Ascending aorta (tissue), 2 donors: ENCODE measurements at places on chromosomes 16 and 17. TPM values are rescaled to one million over a fixed set of nuclear protein-coding genes. Genes with fewer than 3 reads are reported as not detected.

- H3K4me3 ChIP-seq, result no peak overlapping the region
- H3K27me3 ChIP-seq, result no peaks in the 10 kb centered on the region
- DNase-seq, result no peak
- no peak overlapping the region for H3K27ac ChIP-seq
- peaks cover 4% of the 10 kb centered on the region for H3K36me3 ChIP-seq
These were observed 295.3 kb downstream of the SEC14L1 start for GRCh38 chr17:77436058-77436442.

The TNFRSF13B gene
- total RNA-seq, result not detected

DNA sequence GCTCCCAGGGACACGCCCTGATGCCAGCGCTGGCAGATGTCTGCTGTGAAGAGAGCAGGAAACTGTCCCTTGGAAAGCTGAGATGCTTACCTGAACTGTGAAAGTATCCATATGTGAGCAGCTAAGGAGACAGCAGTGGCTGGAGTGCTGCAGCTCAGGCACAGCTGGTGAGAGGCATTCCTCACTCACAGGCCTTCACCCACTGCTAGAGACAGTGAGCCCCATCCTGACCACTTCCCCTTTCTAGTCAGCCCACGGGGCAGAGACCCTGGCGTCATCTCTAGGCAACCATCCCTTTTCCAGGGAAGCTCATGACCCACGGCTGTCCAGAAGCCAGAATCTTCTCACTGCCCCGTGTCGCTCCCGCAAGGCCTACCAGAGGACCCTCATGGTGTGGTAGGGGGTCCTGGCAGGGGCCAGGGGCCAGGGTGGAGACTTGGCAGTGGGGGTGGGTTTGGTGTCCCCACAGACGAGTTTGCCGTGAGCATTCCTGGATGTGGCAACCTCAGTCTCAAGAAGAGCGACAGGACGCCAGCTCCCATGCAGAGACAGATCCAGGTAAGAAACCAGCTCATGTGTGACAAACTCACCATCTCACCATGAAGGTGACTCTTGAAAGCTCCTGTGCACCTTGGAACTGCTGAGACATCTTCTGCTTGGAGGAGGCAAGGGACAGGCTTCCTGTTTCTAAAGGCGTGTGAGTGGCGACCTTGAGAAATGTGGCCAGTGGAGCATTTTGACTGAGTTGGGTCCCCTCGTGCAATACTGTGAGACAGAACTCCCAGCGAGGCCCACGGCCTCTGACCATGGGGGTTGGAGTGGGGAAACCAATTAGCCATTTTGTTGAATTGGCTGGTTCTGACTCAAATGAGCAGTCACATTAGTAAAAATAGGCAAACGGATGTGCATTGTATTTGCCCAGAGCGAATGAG, at the start of gene SCIMP:
Gene SCIMP (minus strand): TSS at position 216 of the 932 bp plus-strand sequence. CDS start 105 bp downstream, at position 111.
- H3K27ac ChIP-seq, result no peak within 1 kb of the TSS
- H3K36me3 ChIP-seq, result no peaks in the 10 kb centered on the region
- H3K4me1 ChIP-seq, result no peaks in the 10 kb centered on the region
- peak; percentile 24 for DNase-seq
- no peaks in the 10 kb centered on the region for H3K27me3 ChIP-seq

DNA sequence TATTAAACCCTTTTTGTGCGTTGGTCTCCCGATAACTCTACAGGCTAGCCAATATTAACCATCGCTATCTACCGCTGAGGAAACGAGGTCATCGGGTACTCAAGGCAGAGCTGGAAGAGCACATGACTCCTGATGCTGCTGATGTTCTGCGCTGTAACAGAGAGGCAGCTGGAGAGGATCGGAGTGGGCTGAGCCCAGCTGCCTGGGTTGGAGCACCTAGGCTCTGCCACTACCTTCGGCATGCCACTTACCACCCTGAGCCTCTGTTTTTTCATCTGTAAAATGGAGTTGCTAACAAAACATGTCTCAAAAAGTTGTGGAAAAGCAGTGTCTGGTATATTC, 432 bp upstream of the SLC46A1 start:
- no peaks in the 10 kb centered on the region for H3K27me3 ChIP-seq
- H3K36me3 ChIP-seq, result peaks cover 5% of the 10 kb centered on the region
- no peak for DNase-seq
- H3K27ac ChIP-seq, result no peak overlapping the region
- H3K4me1 ChIP-seq, result peaks cover 11% of the 10 kb centered on the region
- H3K4me3 ChIP-seq, result peak overlapping the region; percentile 77

DNA sequence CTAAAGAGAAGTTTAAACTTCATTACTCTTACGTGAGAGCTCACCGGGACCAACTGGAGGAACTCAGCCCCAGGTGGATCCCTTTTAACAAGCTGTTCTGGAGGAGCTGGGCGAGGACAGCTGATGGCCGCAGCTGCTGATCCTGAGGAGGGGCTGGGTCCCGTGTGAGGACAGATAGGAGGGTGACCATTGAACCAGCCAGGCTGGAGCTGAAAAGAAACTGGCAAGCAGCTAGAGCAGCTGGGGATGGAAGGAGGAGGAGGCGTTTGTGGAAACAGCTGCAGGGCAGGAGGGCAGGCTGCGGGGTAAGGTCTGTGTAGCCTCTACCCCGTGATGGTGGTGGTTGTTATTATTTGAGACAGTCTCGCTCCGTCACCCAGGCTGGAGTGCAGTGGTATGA, 119.5 kb downstream of the AATF start:
- H3K27ac ChIP-seq, result no peak overlapping the region
- DNase-seq, result no peak
- no peaks in the 10 kb centered on the region for H3K36me3 ChIP-seq
- H3K4me3 ChIP-seq, result no peak overlapping the region
- H3K4me1 ChIP-seq, result no peaks in the 10 kb centered on the region
- H3K27me3 ChIP-seq, result no peaks in the 10 kb centered on the region

The MT3 gene
- total RNA-seq, result not detected

The ST6GALNAC2 gene
- 15.8 TPM for total RNA-seq

- no peaks in the 10 kb centered on the region for H3K27me3 ChIP-seq
- H3K27ac ChIP-seq, result no peak overlapping the region
- no peak for DNase-seq
- H3K36me3 ChIP-seq, result peaks cover 54% of the 10 kb centered on the region
- no peak overlapping the region for H3K4me3 ChIP-seq
These were observed 15.8 kb downstream of the HEATR3 start for GRCh38 chr16:50081428-50082018.

The MEIOC gene
- not detected for total RNA-seq

DNA sequence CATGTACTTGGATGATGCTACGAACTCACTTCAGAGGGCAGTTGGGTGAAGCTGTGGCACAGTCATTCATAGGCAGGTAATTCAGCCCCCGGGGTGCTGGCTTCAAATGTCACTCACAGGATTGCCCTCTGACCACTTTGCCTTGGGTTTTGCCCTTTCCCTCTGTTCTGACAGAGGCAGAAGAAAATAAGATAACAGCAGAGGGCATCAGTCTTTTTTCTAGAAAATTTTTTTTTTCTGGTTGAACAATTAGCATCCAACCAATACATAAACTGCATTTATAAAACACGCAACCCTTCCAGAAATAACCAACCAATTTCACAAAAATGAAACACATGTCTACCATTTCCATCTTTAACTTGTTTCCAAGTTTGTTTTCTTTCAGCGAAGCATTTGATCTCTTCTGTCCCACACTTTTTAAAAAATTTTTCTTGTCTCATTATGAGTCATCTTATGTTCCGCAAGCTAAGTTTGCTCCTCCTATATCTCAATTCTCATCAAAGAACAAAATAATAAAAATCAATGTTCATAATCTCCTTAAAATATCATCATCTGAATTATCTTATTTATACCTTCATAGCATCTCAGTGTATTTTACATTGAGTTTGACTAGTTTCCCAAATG, 15.6 kb downstream of the NACA2 start:
- no peak overlapping the region for H3K4me3 ChIP-seq
- H3K4me1 ChIP-seq, result no peaks in the 10 kb centered on the region
- H3K36me3 ChIP-seq, result no peaks in the 10 kb centered on the region
- no peak overlapping the region for H3K27ac ChIP-seq
- DNase-seq, result no peak

DNA sequence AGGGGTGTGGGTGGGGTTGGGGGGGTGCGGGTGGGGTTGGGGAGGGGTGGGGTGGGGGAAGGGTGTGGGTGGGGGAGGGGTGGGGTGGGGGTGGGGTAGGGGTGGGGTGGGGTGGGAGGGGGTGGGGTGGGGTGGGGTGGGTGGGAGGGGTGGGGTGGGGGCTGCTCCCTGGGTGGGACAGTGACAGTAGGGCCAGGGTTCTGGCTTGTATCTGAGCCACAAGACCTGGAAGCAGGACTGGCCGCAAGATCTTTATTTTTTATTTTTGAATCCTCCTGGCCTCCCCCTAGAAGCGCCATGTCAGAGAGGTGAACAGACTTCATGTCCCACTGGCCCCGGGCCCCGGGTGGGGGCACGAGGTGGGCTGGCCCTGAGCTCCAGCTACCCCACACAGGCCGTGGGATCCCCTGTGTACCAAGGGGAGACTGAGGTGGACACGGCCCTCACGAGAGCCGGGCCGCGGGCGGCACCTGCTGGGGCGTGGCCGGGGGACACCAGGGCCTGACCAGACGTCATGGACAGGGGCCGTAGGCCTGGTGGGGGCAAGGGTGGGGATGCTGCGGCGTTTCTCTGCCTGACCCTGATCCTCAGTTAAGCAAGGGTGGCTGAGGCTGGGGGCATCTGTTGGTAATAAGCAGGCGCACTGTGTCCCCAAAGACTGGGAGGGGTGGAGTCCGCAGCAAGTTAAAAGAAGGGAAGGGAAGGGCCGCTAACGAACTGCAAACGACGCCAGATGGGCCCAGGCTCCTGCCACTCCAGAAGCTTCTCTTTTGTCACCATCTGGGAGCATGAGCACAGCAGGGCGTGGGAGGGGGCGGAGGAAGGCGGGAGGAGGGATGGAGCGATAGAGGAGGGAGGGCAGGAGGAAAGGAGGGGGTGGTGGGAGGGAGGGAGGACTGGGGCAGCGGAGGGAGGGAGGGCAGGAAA, 22.3 kb upstream of the PABPN1L start:
- H3K4me3 ChIP-seq, result no peak overlapping the region
- H3K27ac ChIP-seq, result no peak overlapping the region
- H3K4me1 ChIP-seq, result no peaks in the 10 kb centered on the region
- no peak for DNase-seq
- no peaks in the 10 kb centered on the region for H3K36me3 ChIP-seq
- no peaks in the 10 kb centered on the region for H3K27me3 ChIP-seq

DNA sequence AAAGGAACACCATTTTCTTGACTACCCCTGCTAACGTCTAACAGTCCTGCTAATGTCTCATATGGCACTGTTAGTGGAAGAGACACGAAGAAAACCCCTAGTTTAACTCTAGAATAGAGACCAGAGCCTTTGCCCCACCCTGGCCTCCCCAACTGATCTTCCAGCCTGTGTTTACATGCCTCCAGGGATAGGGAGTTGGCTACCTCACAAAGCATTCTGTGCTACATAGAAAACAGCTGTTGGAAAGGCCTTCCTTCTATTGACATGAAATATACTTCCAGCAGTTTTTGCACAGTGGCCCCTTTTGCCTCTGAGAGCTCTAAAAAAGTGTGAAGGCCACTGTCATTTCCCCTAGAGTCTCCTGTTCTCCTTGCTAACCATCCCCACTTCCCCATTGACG, 73.1 kb downstream of the ASIC2 start:
- H3K36me3 ChIP-seq, result no peaks in the 10 kb centered on the region
- no peak overlapping the region for H3K27ac ChIP-seq
- no peak for DNase-seq
- no peak overlapping the region for H3K4me3 ChIP-seq

DNA sequence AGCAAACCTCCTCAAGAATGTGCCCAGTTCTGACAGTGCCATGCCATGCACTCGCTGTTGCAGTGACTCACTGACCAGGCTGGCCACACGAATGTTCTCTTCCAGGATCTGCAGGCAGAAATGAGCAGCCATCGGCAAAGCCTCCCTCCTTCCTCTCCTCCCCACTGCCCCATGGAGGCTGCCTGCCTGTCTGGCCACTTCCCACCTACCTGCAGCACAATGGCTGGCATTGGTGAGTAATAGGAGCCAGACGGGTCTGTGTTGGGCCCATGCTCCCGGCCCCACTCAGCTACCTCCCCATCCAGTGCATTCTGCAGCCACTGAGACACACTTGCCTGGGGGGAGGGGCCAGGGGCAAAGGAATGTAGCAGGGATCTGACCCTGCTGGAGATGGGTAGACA, 2.8 kb upstream of the MATCAP1 start:
- DNase-seq, result no peak
- H3K4me1 ChIP-seq, result peaks cover 20% of the 10 kb centered on the region
- no peak overlapping the region for H3K4me3 ChIP-seq
- H3K36me3 ChIP-seq, result no peaks in the 10 kb centered on the region
- H3K27me3 ChIP-seq, result no peaks in the 10 kb centered on the region
- H3K27ac ChIP-seq, result no peak overlapping the region

DNA sequence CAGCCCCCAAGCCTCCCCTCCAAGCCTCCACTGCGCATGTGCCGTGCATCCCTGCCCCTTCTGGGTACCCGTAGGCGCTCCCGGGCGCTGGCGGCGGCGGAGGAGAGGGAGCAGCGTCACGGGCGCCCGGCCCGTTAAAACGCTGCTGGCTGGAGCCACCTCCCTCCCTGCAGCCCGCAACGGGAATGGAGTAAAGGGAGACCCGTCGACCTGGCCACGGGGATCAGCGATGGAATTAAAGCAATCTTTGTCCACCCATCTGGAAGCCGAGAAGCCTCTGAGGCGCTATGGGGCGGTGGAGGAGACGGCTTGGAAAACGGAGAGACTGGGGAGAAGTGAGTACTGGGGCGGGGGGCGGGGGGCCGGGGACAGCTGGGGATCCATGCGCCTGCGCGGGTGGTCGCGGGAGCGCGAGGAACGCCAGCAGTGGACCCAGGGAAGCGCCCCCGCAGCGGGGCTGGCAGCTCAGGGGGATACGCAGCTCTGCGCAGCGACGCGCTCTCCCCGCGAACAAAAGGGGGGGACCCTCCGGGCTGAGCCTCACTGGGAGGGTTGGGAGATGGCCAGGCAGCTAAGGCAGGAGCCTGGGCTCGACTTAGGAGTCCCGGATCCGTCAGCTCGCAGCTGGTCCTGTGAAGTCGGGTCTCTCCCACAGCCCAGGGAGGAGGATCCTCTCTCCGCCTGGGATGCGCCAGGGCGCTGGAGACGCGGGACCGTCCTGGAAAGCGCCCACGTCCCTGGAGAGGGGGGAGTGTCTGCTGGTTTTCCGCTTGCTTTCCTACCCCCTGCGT, at the start of gene BMERB1:
Gene BMERB1 (plus strand): TSS at position 164 of the 791 bp plus-strand sequence. CDS start 66 bp downstream, at position 230.
- peaks cover 10% of the 10 kb centered on the region for H3K4me1 ChIP-seq
- no peaks in the 10 kb centered on the region for H3K36me3 ChIP-seq
- peak within 1 kb of the TSS; percentile 52 for H3K4me3 ChIP-seq
